ENCODE measurements at places on chromosomes 1 and 21.

GRCh38 chr1:59827055-59827643 lies 12.4 kb downstream of the HOOK1 start:
- peak; percentile 27 for DNase-seq
- H3K36me3 ChIP-seq, result no peaks in the 10 kb centered on the region
- H3K27ac ChIP-seq, result no peak overlapping the region
- H3K27me3 ChIP-seq, result no peaks in the 10 kb centered on the region
- H3K4me1 ChIP-seq, result no peaks in the 10 kb centered on the region

GRCh38 chr1:90502194-90502593 lies 214.9 kb downstream of the BARHL2 start:
- H3K4me1 ChIP-seq, result no peaks in the 10 kb centered on the region
- H3K36me3 ChIP-seq, result no peaks in the 10 kb centered on the region
- H3K4me3 ChIP-seq, result no peak overlapping the region
- no peak overlapping the region for H3K27ac ChIP-seq
- no peaks in the 10 kb centered on the region for H3K27me3 ChIP-seq

DNA sequence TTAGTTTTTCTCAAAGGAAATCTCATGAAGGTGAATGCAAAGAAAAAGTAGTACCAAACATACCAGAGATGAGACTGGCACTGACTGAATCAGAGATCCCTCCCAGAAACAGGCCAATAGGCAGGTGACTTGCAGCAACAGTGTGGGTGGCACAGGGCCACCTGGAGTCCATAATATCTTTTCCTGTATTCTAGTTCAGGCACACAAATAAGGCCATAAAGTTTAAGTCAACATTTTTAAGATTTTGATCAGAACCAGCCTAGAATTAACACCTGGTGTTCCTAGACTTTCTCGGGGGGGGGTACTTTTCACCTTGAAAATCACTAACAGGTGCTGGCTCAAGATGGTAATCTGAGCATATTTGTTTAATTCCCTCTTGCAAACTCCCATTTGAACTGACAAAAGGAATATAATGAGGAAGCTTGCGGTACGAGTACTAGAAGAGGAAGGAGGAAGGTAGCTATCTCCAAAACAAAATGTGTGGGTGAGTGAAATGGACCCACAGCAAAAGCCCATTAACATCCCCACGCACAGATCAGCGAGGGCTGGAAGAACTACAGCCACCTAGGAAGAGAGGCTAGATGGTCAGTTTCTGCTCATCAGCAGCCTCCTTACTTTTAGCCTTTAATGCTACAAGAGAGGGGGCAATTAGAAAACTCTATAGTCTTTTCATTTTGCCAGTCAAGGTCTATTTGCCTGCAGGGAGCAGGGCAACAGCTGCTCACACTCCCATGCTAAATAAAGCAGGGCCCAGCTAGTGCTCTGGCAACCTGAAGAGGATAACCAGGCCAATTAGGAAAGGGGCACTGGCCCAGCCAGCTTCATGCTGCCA lies 18.9 kb downstream of the SDE2 start:
- no peak for DNase-seq
- H3K36me3 ChIP-seq, result peaks cover 6% of the 10 kb centered on the region
- H3K4me1 ChIP-seq, result no peaks in the 10 kb centered on the region
- H3K27ac ChIP-seq, result no peak overlapping the region

- no peak overlapping the region for H3K4me3 ChIP-seq
- no peak overlapping the region for H3K27ac ChIP-seq
- H3K27me3 ChIP-seq, result no peaks in the 10 kb centered on the region
- no peaks in the 10 kb centered on the region for H3K4me1 ChIP-seq
- H3K36me3 ChIP-seq, result no peaks in the 10 kb centered on the region
These were observed 82.4 kb downstream of the ZMYM4 start for GRCh38 chr1:35350872-35351271.

- no peaks in the 10 kb centered on the region for H3K4me1 ChIP-seq
- H3K27ac ChIP-seq, result no peak overlapping the region
- H3K36me3 ChIP-seq, result no peaks in the 10 kb centered on the region
- peak; percentile 42 for DNase-seq
- H3K4me3 ChIP-seq, result no peak overlapping the region
These were observed 383.9 kb downstream of the KIF26B start for GRCh38 chr1:245538671-245539070.

DNA sequence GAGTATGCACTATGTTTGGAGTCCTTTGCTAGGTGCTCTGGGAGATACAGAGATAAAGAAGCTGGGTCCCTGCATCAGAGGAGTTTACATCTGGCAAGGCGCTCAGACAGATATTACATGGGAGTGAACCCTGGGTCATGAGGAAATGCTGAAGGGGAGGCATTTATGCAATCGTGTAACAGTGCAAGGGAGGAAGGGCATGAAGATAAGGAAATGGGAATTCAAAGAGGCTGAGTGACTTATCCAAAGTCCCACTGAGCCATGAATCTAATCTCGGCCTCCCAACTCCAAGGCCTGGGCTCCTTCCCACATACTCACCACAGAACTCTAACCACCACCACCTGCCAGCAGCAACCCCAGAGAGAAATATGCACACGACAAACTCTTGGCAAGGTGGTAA lies 51.6 kb downstream of the FAM163A start:
- no peak overlapping the region for H3K4me3 ChIP-seq
- H3K4me1 ChIP-seq, result no peaks in the 10 kb centered on the region
- DNase-seq, result peak; percentile 80
- H3K27ac ChIP-seq, result no peak overlapping the region
- H3K36me3 ChIP-seq, result no peaks in the 10 kb centered on the region
- H3K27me3 ChIP-seq, result peaks cover 4% of the 10 kb centered on the region

DNA sequence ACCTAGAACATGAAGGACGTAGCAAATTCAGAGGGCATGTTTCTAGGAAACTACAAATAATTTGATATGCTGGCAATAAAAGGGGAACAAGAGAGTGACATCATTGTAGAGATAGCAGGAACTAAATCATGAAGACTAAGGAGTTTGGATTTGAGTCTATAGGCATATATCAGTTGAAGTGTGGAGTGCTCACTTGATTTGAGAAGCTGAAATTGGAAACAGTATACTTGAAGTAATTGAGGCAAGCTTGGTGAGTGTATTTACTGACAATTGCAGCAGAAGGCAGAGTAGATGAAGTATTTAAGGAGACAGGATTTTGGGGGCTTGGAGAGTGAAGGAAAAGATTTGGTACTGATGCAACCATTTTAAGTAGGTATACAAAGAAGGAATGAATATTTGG lies 6.4 kb upstream of the TMCO2 start:
- no peak for DNase-seq
- H3K4me1 ChIP-seq, result peaks cover 10% of the 10 kb centered on the region
- no peak overlapping the region for H3K4me3 ChIP-seq

DNA sequence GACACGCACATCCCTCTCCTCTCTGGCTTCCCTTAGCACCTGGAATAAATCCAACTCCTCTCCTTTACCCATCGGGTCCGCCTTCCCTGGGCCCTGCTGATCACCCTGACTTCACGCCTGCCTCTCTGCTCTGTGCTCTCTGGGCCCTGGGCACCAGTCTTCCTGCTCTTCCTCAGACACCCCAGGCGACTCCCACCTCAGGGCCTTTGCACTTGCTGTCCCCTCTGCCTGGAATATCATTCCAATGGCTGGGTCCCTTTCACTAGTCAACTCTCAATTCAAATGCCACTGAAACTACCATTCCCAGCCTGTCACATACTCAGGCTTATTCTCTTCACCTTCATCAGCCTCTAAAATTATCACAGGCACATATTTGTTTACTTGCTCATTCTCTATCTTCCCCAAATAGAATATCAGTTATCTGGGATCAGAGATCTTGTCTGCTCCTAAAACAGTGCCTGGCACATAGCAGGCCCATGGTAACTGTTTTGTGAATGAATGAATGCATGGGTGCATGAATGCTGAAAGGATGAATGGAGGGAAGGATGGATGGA lies 27.2 kb upstream of the SELENON start:
- H3K4me3 ChIP-seq, result no peak overlapping the region
- H3K27ac ChIP-seq, result no peak overlapping the region
- no peaks in the 10 kb centered on the region for H3K36me3 ChIP-seq
- H3K27me3 ChIP-seq, result no peaks in the 10 kb centered on the region

Data from fibroblast of lung (primary cell).